ENCODE measurements at places on chromosomes 2 and 18. TPM values are rescaled to one million over a fixed set of nuclear protein-coding genes. Genes with fewer than 3 reads are reported as not detected.

QPCT gene
- polyA plus RNA-seq, result 5.5 TPM

MAB21L4 gene
- polyA plus RNA-seq, result 5.5 TPM

DNA sequence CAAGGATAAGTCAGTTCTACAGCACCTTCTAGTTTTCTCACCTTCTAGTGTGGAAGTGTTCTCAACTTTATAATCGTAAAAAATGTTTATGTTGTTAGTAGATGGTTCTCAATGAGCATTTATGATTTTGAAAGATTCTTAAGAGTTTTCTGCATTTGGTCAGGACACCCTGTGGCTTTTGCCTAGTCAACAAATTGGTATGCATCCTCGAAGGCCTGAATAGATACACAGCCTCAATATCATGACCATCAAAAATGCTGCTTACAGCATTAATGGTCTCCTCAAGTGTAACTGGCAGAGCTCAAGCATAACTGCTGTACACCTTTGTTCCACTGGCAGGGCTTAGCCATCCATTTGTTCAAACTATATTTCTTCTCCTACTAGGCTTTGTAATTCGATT lies 96.7 kb downstream of the CRACDL start:
- DNase-seq, result no peak
- H3K36me3 ChIP-seq, result no peaks in the 10 kb centered on the region
- no peak overlapping the region for H3K4me3 ChIP-seq
- no peaks in the 10 kb centered on the region for H3K27me3 ChIP-seq

- peak; percentile 80 for DNase-seq
- H3K4me1 ChIP-seq, result peaks cover 5% of the 10 kb centered on the region
- no peak overlapping the region for H3K4me3 ChIP-seq
Measured at GRCh38 chr2:47043142-47043890, 111.8 kb downstream of the STPG4 start.

DNA sequence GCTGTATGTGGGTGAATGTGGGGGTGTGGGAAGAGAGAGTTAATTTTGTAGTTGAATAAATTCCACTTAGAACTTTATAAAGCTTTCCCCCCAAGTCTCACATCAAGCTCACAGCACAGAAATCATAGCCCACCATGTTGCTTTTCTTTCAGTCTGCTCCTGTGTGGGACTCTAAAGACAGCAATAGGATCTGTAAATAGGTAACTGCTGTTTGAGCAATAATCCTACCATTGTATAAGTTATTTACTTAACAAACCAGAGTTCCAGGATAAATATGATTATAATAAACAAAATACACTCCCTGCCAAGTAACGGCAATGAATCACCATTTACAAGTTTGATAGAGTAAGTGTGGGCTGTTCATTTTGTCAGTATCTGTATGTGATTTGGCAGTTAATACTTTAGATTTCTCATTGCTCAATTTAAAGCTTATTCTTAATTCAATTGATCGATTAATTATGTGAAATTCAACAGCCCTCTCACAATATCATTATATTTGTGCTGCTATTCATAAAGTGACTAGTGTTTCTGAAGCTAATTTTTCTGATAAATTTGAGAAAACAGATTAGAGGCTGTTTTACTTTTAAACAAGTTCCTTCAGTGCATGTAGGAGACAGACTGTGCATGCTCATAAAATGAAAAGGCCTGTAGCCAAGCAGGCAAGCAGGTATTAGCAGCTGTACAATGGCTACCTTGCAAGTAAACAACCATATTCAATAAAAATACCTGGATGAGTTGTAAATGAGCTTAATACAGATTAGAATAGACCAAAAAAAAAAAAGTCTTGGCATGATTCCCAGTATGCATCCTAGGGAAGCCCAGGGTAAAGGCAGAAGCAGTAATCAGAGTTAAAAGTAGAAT lies 142.7 kb downstream of the PDE11A start:
- H3K4me1 ChIP-seq, result no peaks in the 10 kb centered on the region
- no peak overlapping the region for H3K27ac ChIP-seq
- H3K27me3 ChIP-seq, result no peaks in the 10 kb centered on the region
- DNase-seq, result no peak
- H3K36me3 ChIP-seq, result no peaks in the 10 kb centered on the region

GRCh38 chr2:100038011-100038410 lies 104.4 kb downstream of the AFF3 start:
- no peaks in the 10 kb centered on the region for H3K27me3 ChIP-seq
- H3K4me3 ChIP-seq, result no peak overlapping the region
- H3K27ac ChIP-seq, result no peak overlapping the region
- no peaks in the 10 kb centered on the region for H3K4me1 ChIP-seq

All from aorta (tissue), 5 donors.